IMR-90 (cell line): ENCODE measurements at places on chromosomes 4 and X.
A peak's percentile ranks its signal among the peaks of the same experiment; 100 is the strongest.

- DNase-seq = no peak
These were observed 88.0 kb downstream of the IRF2 start for GRCh38 chr4:184386271-184386781.

GRCh38 chr4:102815981-102816380 lies 11.4 kb downstream of the UBE2D3 start:
- peak; percentile 95 for DNase-seq

GRCh38 chr4:186203406-186203805 lies 12.0 kb downstream of the CYP4V2 start:
- DNase-seq = peak; percentile 12

DNA sequence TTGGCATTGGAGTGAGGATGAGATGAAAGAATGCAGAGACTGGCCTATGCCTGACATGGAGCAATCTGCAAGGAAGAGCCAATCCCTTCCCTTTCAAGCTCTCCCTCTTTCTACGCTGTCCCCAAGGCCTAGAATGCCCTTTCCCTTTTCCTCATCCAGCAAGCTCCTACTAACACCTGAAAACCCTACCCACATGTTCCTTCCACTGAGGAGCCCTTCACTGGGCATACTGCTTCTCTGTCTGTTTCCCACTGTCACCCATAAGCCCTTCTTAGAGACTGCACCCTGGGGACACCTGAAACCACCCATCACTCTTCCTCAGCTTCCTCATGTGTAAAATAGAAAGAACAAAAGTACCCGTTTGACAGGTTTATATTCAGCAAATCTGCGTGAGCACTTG lies 249.6 kb upstream of the PSAPL1 start:
- no peak for DNase-seq

DNA sequence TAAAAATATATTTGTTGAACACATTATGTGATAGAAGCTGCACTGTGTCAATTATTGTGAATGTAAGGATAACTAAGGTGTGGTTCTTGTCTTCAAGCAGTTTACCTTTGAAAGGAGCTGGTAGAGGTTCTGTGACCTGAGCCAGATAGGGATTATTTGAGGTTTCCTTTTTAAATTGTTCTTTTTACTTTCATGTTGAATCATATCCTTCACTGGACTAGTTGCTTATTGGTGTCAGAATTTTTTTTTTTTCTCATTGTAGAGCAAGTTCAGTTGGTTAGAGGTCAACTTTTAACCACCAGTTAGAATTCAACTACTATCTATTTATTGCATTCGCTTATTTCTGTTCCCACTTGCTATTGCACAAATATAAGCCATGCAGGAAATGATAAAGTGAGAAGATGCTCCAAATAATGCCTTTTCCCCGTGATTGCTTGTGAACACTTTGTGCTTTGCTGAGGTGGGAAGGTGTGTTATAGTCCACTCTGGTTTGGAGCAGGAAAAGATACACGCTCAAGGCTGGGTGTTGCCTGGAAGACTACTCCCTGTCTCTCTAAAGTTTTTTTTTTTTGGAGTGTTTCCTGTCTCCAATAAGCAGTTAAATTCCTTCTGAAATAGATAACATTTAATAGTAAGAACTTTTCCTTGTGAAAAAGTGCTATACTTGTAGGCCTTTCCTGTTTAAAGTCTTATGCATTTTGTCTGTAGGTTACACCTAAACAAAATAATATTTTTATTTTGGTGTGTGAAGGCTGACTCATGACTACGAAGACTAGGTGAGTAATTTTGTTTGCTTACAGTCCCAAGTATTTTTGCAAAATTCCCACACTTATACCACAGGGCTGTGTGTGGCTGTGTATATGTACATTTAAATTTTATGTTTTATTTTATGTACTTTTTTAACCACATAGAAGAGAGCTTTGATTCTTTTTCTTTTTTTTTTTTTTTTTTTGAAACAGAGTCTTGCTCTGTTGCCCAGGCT lies 83.8 kb upstream of the LCORL start:
- no peak for DNase-seq

DNA sequence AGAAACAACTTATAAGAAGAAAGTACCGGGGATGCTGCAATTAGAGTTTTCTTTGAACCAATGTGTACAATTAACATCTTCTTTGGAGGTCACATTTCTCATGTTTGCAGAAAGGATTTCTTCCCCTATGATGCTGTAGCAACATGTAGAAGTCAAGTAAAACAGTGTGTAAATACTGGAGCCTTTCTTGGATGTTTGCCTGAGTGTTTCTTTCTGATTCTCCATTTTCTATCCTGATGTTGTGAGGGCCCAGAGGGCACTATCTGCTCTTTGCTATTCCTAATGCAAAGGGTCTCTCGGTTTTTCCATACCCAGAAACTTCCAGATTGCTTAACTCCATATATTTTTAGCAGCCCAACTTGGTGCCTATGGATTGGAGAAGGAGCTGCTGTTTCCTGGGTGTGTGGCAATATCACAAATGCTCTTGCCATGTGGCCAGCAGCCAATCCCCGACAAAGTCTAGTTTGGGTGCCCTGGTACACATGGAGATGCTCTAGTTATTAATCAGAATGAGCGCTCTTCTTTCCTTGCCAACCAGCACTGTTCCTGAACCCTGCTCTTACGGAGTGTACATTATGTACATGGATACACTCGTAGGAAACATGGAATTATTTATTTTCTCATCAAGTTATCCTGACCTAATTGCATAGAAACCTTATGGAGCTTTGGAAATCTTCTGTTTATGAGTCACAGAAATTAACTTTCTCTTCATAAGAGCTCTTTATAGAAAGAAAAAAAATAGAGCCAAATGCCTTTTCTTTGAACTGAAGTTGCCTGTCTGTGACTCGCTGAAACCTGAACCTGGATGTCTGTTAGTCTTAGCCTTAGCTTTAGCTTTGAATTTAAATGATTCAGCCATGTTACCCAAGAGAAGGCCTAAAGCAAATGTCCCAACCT lies 67.0 kb upstream of the GPC4 start:
- peak; percentile 52 for DNase-seq

GRCh38 chrX:63561425-63561824 lies 210.3 kb upstream of the SPIN4 start:
- DNase-seq = no peak

GRCh38 chrX:154540897-154541535 lies 5.6 kb downstream of the G6PD start:
- DNase-seq = no peak

- DNase-seq = no peak
These were observed 1453.3 kb upstream of the TENM3 start for GRCh38 chr4:180789929-180790328.

DNA sequence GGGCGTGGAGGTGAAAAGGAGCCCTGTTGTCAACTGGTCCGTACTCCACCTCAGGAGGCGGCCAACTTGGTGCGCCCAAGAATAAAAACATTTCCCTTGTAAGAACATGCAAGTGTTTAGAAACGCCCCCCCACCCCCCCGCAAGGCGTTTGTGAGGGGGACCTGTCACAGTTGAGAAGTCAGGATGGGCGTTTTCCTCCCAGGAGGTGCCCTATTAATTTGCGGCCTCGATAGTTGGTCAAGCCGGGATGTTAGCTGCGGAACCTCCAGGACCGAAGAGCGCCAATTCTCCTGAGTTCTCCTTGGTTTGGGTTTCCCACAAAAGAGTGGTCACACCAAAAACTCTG lies 651 bp upstream of the SAP30 start:
- DNase-seq = no peak
